ENCODE measurements at places on chromosomes 12 and 14.
A peak's percentile ranks its signal among the peaks of the same experiment; 100 is the strongest.

DNA sequence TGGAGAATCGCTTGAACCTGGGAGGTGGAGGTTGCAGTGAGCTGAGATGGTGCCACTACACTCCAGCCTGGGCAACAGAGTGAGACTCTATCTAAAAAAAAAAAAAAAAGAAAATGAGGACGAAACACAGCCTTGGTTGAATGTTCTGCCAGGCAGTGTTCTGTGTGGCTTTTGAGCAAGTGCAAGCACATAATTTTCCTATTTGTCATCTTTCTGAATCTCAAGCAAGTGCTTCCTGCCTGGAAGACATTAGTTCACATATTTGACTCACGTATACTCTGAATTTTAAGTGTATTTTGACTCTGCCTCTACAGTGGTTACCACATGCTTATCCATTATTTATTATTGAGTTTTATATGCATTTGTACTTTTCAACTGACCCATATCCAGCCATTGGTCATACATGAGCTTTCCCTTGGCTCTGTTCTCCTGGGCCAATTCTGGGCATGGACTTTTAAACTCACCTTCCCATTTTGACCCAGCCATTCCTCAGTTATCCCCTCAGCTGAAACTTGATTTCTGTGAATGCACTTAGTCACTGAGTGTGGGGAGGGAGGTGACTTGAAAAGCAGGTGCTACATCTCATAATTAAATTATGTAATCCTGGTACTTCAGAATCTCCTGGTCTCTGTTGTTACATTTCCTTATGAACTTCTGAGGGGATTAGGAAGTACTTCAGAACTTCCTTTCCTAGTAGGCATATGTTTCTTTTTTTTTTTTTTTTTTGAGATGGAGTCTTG is 8.1 kb downstream of the OR10G2 start:
- DNase-seq: no peak

DNA sequence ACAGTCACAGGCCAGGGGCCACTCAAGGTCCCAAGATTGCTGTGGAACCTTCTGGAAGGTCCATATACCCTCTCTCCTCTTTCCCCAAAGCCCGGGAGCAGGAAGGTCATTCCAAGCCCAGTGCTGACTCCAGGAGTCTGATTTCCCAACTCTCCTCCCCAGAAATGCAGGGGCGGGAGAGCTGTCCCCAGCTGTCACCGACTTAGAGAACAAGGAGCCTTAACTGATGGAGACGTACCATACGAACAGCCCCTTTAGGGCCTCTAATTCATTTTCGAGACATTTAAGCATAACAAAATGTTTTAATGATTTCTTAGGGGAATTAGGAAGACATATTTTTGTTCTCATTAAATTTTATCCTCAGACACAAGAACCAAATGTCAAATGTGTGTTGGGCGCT is 99.2 kb downstream of the PHETA1 start:
- DNase-seq: no peak

DNA sequence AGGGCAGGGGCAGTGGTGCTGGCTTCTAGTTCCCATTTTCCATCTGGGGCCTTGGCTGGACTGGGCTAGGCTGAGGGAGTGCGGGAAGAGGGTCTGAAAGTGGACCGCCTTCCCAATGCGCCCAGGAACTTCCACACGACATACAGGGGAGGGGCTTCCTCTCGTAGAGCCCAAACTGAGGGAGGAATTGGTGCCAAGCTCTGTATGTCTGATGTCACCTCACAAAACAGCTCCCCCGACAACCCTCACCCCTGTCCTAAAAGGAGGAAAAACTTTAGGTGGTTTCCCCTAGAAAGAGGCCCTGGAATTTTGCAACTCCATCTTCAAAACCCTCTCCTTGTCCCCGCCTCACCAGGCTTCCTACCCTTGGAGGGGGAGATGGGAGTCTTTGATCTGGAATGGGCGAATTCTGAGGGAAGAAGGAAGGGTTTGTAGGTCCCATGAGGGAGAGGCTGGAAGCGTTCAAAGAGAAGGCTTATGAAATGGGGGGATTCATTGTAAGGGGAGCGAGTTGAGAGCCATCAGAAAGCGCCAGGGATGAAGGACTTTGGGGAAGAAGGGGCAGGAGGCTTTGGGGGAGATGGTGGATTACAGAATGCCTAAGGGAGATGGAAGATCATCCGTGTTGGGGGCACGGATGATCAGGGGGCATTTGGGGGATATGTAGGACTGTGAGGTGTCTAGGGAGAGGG is 844 bp downstream of the GLTP start:
- DNase-seq: peak; percentile 5

DNA sequence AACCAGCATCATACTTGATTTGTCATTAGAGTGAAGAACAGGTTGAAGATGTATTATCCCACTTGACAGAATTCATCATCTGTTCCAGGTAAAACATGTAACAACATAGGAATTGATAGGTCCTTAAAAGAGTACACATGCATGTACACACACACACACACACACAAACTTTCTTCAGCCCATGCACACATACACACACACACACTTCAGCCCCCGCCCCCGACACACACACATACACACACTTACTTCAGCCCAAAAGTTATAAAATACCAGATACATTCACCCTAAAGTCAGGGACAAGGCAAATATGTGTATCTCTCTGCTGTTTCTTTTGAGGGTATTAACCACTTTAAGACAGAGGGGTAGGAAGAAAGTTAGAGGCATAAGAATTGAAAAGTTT is 15.4 kb downstream of the CAND1 start:
- DNase-seq: no peak

DNA sequence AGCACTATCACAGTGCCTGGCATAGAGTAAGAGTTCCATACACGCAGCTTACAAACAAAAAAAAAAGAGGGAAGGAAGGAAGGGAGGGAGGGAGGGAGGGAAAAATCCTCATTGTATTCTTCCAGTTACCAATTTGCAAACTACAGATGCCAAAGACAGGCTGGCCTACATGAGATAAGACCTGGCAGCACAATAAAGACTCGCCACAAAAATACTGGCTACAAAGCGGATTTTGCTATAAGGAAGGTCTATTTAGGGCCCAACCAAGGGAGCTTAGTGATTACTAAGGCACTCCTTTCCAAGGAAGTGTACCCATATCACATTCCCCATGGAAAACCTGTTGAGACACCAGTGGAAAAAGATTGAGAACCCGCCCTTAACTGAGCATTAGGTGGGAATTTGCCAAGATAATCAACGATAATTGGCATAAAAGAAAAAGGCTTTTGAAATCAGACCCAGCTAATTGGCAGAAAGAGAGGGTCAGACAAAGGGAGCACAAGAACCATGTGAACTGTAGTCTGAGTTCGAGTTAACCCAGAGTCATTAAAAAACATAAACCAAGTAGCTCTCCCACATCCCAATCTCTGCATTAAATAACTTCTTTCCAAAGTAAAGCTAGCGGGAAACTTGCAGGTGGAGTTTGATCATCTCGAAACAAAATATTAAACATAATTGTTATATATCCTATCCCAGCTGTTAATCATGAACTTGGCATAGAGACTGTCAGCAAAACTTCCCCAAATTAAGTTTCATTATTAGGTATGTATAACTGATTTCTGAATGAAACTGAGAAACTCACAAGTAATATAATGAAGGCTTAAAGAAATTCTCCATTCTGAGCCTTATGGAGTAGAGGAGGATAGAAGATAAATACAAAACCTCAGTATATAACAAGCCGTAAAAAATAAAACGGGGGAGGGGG is 50.1 kb downstream of the PHLDA1 start:
- no peak for DNase-seq

GRCh38 chr14:35112641-35113040 is 9.1 kb downstream of the PPP2R3C start:
- DNase-seq: no peak

DNA sequence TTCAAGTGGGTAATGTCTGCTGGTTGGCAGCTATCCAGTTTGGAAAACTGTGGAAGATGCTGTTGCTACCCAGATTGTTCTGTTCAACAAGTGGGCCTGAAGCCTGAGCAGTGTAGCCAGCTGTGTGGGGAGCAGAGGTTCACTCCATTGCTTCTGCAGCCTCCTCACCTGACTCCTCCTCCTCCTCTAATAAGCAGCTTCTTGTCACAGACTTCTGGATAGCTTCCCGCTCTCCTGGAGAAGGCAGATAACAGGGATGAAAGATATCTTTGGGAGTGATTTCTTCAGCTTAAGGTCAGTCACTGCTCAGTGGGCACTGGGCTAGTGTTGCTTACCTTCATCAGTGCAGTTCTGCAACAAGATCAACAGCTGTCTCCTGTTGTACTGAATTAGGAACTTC is 2.0 kb downstream of the POP5 start:
- DNase-seq: no peak

GRCh38 chr12:83690465-83690864 is 1003.8 kb downstream of the TMTC2 start:
- DNase-seq: no peak

GRCh38 chr12:47778881-47779280 is 5.8 kb downstream of the SLC48A1 start:
- DNase-seq: no peak

- DNase-seq: no peak
Observed at GRCh38 chr12:98217257-98217656, 298.1 kb upstream of the TMPO start.

- DNase-seq: no peak
Observed at GRCh38 chr14:79448960-79449359, 762.3 kb downstream of the DIO2 start.

DNA sequence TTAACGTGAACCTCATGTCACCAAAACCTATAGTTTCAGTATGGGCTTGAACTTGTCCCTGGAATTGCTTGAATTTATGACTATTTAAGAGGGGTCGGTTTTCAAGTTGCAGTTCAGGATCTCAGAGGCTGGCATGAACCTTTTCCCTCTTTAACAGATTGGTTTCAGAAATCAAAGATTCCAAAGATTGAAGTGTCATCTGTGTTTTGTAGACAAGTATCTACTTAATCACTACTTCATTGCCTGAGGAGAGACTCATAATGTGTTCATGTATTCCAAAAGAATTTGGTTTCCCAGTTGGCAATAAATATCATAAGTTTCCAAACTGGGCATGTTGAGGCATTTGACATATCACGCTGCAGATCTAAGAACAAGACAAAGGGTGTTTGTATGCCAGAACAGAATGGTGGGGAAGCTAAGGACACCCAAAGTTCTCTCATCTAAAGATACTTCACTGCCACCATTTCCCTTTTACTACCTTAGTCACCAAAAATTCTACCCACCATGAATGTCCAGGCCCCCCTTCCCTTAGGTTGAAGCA is 199.5 kb downstream of the NUAK1 start:
- DNase-seq: no peak

DNA sequence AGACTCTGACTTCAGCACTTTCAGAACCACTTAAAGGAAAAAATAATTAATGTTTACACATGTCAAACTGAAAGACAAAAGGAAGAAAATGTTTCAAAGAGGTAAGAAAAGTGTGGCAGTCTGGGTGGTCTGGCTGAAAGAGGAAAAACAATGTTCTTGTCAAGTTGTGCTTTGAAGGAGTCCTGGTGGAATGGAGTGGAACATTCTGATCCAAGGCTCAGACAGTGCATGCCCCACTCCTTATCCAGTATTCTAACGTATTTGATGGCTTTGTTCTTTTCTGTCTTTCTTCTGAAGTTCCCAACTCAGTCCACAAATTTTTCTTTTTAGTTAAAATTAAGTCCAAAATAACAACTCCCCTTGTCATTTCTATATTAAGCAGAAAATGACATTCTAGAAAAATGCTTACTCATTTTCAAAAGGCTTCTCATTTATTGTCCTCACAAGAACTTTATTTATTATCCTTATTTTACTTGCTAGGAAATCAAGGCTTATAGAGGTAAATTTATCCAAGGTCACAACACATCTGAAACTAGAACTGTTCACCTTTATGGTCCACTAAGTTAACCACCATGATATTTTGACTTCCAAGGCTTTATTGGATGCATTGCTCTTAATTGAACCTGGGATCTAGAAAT is 121.7 kb upstream of the NAP1L1 start:
- DNase-seq: no peak

GRCh38 chr12:12560587-12561370 is 1.9 kb downstream of the DUSP16 start:
- peak; percentile 56 for DNase-seq

DNA sequence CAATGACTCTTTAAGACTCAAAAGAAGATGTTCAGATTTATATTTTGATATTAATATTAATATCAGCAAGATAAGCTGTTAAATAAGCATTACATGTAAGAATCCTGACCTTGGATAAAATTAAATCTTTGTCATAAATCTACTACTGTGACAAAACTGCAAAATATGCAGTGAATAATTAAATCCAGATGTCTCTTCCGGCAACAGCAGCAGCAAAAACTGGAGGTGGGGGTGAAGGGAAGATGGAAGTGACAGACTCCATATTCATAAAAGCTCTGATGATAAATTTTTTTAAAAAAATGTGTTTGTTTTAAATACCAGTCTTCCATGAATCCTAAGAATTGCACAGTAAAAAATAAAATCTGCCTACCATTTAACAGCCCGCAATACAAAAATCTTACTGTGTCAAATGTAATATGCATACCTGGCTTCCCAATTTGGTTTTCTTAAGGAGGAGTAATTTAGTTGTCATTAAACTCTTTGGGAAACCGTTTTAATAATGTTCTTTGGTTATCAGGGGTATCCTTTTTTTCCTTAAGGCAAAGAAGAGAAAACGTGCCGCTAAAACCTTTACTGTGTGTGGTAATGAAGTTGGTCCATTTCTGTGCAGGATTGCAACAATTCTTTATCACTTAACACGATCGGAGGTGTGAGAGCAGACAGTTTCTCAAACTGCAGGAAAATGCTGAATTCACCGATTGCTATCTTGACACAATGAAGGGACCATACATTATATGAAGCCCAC is 478.2 kb downstream of the DIO2 start:
- DNase-seq: no peak

DNA sequence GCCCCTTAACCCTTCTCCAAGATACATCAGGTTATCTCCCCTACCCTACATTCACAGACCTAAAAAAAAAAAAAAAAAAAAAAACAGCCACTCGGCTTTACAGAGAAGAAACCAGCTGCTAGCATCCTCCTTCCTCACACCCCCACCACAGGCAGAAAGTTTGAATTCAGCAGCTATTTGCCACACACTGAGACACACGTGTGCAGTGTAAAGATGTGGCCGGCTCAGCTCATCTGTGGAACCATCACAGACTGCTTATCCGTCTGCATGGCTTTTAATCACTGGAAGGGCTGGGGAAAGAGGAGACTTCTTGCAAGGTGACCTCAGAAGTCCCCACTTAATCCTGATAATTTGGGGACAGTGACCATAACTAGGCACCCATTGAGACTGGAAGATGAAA is 50.0 kb downstream of the VWF start:
- no peak for DNase-seq

- no peak for DNase-seq
Observed at GRCh38 chr14:92740440-92740839, 8.0 kb downstream of the LGMN start.

GRCh38 chr14:67420102-67420739 is 8.3 kb upstream of the PLEK2 start:
- no peak for DNase-seq
